ENCODE measurements at places on chromosomes 5 and 9. TPM values are rescaled to one million over a fixed set of nuclear protein-coding genes. Genes with fewer than 3 reads are reported as not detected.

SLC27A6 gene
- not detected for total RNA-seq

TICAM2 gene
- 6.1 TPM for total RNA-seq

KLHL3 gene
- 1.4 TPM for total RNA-seq

DNA sequence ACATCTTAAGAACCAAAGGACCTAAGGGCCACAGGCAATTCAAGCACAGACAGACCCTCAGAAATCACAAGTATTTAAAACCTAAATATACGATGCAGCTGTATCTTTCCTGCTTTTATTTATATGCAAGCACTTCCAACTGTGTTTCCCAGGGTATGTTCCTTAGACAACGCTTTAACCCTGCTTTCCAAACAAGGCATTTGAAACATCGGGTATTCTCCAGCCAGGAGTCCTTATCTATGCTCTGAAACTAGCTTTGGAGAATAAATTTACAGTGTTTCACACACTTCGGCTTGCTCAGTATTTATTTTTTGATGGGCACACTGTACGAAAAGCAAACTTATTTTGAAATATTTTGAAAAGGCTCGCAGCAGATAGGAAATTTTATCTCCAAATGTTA lies 13.5 kb downstream of the NR6A1 start:
- peaks cover 43% of the 10 kb centered on the region for H3K27me3 ChIP-seq
- no peak overlapping the region for H3K27ac ChIP-seq
- no peak overlapping the region for H3K4me3 ChIP-seq
- H3K4me1 ChIP-seq, result no peaks in the 10 kb centered on the region

DNA sequence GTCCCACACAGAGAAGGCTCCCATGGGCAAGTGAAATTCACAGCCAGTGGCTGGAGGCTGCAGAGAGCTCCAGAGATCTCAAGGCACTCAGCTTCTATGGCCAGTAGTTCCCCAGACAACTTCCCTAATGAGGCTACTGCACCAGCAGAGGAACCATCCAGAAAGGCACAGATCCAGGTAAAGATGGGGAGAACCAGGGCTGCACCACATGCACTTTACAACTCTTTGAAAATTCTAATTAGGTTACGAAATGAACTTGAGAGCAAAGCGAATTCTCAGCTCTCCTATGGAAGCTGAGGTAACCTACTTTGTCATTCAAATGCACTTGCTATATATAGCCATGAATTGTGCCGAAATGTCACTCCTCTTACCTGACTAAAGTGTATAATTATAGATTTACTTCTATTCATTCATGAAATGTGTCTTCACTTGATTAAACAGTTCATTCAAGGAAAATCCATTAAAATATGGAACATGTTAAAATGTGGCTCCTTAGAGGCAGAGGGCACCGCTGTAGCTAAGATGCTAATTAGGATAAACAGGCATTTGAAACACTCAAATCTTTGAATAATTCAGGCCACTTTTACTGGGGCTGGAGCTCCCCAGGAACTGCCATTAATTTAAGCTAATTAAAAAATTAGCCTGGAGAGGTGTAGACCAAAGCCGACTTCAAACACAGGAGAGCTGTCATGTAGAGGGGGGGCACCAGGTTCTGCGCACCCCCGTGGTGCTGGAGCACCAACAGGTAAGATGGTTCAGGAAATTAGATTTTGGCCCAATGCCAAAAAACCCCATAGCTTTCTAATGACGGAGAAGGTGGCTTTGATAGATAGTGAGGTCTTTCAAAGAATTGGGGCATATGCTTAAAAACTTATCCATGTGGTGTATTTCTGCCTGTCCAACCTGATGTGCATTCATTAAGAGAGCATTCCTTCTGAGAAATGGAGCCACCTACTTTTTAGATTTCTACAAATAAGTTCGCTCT lies 204.1 kb downstream of the GABBR2 start:
- peaks cover 11% of the 10 kb centered on the region for H3K27me3 ChIP-seq
- H3K36me3 ChIP-seq, result no peaks in the 10 kb centered on the region
- H3K27ac ChIP-seq, result no peak overlapping the region
- H3K4me3 ChIP-seq, result no peak overlapping the region

Measured in natural killer cell treated with Interleukin-12 subunit alpha and Interleukin-12 subunit beta and Interleukin-15 and Interleukin-18, amount 100 ng/mL, for 72 hours (primary cell).